ENCODE measurements at places on chromosomes 3 and 15. TPM values are rescaled to one million over a fixed set of nuclear protein-coding genes. Genes with fewer than 3 reads are reported as not detected.

Gene AADAC
- not detected for total RNA-seq

DNA sequence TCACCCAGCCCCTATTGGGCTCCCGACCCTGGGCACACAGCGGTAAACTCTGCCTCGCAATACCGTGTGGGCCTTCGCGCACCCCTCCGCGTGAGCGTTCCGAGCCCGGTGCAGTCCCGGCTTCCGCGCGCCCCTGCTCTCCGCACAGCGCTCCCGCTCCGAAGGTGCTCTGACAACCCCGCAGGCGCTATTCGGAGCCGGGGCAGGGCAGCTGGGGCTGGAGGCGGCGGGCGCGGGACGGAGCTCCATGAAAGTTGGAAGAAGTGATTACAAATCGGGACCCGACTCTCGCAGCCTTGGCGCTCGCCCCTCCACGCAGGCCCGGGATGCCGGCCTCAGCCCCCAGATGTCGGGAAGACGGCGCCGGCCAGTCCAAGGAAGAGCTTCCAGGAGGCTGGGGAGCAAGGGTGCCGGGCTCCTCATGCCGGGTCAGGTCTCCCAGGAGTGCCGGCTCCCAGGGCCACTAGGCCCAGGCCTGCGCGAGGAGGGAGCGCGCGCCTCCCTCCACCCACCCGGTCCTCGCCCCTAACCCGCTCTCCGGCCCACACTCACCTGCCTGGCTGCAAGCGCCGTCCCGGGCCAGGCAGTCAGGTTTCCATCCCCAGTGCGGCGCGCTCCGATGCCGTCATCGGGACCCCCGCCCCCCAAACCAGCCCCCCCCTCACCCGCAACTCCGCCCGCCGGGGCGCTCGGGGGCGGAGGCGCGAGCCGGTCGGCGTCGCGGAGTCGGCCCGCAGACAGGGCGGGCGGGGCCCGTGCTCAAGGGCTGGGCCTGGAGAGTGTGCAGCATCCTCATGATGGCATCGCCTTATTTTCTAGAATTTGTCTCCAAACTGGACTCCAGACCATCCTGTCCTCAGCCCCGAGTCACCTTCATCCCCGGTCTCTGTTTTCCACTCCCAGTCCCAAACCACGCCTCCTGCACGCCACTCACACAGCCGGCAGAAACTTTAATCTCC is at the start of gene KIF7:
Gene KIF7, minus strand, starts transcription at position 621 of the 959 bp plus-strand sequence. CDS start 2,537 bp downstream, outside the sequence.
- peak within 1 kb of the TSS; percentile 88 for H3K27ac ChIP-seq
- peaks cover 6% of the 10 kb centered on the region for H3K4me1 ChIP-seq
- H3K36me3 ChIP-seq: no peaks in the 10 kb centered on the region
- H3K4me3 ChIP-seq: peak within 1 kb of the TSS; percentile 61

Gene NTRK3
- 6.3 TPM for total RNA-seq

GRCh38 chr3:42730706-42731420 is 28.3 kb upstream of the HHATL start:
- no peak overlapping the region for H3K4me3 ChIP-seq
- H3K27me3 ChIP-seq: no peaks in the 10 kb centered on the region
- peaks cover 7% of the 10 kb centered on the region for H3K4me1 ChIP-seq
- DNase-seq: no peak
- no peak overlapping the region for H3K27ac ChIP-seq

Gene GOLGA8J
- total RNA-seq: not detected

Gene GABRR3
- not detected for total RNA-seq

Gene UROC1
- total RNA-seq: not detected

Data from esophagus muscularis mucosa (tissue), 4 donors.